ENCODE measurements at places on chromosomes 5 and 9.

- no peak for DNase-seq
These were observed 56.5 kb upstream of the CDKN2B start for GRCh38 chr9:22065431-22066200.

- DNase-seq: no peak
These were observed 138.0 kb downstream of the ADAMTSL1 start for GRCh38 chr9:18611971-18612370.

DNA sequence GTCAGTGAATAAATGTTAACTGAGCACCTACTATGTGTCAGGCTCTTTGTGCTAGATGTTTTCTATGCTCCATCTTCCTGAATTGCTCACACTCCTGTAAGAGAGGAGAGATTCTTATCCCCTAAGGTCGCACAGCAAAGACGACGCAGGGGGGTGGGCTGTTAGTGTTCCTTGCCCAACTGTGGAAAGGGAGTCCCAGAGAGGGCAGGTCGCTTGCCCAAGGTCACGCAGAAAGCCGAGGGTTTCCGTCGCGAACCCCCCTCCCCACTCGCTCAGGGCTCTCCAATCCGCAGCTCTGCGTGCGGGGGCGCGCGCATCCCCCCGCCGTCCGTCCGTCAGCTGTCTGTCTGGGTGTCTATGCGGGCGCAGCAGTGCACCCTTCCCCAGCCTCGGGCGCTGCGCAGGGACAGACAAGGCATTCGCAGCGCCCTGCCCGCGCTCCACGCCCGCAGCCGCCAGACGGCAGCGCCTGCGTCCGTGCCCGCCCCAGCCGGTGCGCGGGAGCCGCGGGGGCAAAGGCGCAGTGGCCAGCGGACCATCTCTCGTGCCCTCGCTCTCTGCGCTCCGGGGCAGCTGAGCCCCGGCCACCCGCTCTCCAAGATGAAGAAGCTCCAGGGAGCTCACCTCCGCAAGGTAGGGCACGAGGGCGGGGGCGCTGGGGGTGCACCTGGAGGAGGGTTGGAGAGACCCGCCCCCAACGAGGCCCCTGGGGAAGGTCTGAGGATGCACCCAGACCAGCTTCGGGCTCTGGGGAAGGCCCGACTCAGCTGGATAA, at the start of gene SLC6A7:
SLC6A7 (plus strand) TSS at position 335 of the 775 bp plus-strand sequence; CDS start at position 601, 266 bp downstream.
- no peak for DNase-seq

DNA sequence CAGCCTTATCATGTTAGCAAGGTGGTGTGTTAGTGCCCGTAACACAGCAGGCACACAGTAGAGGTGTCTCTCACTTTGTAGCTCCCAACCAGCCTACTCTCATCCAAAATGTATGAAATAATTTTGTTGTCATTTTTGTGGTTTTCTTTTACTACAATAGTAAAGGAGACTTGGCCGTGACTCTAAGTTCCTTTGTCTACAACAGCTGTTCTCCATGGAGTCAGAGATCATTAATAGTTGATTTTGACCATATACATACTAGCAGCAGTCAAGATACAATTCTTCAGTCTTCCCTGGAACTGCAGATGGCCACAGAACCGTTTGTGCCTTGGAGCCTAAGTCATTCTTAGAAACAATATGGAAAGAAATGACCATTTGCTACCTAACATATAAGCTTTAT, 567.1 kb downstream of the TLR4 start:
- DNase-seq: no peak

DNA sequence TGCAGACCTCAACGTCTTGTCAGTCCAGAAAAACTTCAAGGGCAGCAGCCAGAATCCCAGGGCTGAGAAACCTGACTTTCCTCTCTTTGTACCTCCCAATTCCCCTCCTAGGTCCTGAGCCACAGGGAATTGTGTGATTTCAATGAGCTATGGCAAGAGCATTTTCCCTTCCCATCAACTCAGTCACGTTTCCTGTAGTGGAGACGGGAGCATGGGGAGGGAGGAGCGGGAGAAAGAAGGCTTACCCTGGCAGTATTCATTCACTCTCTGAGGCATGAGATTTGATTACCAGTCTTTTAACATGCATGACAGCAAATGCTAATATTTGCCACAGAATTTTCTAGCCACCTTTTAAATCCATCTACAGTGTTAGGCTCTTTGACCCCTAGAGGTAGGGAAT, 109.4 kb upstream of the TBCA start:
- DNase-seq: no peak

- no peak for DNase-seq
These were observed 53.0 kb upstream of the CNTLN start for GRCh38 chr9:17081814-17082213.

- DNase-seq: no peak
These were observed 2.5 kb upstream of the NEUROG1 start for GRCh38 chr5:135538261-135538660.

DNA sequence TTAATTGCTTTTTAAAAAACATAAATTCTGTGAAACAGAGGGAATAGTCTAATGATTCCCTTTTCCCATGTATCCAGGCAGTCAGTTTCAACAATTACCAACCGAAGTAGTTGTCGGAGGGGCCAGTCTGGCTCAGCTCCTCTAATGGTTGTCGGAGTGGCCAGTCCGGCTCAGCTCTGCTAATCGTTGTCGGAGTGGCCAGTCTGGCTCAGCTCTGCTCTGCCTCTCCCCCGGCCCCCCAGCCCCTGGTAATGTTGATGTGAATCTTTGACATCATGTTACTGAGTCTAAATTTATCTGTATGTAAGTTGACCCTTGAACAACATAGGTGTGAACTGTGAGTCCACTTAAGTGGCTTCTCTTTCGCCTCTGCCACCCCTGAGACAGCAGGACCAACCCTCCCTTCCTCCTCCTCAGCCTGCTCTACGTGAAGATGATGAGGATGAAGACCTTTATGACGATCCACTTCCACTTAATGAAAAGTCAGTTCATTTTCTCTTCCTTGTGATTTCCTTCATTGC, 9.4 kb downstream of the NDUFS6 start:
- no peak for DNase-seq

DNA sequence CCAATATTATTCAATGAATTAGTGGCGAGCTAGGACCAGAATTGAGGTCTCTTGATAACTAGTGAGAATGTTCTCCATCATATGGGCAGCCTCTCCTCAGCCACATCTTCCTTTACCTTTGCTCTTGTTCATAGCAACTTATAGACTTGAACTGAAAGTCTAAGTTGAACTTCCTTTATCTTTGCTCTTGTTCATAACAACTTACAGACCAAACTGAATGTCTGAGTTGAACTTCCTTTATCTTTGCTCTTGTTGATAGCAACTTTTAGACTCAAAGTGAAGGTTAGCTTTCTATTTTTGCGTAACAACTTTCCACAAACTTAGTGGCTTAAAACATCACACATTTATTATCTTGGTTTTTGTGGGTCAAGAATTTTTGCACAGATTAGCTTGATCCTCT, 146.4 kb upstream of the C9orf72 start:
- no peak for DNase-seq

DNA sequence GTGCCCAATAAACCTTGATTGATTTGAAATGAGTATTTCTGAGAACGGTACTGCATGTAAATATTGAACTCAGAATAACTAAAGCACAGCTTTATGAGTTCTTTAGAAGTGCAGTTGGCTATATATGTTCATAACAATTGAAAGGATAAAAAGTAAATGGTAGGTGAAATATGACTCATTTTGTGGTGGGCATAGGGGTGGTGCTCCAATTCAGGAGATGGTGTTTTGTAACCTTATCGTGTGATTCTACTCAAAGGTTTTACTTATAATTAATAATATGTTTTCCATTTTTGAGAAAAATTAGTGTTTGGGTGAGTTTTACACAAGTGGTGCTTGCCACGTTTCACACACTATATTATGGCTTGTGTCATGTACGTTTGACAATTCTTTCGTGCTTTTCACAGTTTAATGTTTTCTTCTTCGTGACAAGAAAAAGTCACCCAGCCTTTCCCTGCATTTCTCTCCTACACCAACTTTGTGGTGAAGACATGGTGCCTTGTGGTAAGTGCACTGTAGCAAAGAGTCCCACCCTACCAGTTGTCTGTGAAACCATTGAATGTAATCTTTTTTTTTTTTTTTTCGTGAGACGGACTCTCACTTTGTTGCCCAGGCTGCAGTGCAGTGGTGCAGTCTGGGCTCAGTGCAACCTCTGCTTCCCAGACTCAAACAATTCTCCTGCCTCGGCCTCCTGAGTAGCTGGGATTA, 492.5 kb upstream of the SGCD start:
- no peak for DNase-seq

GRCh38 chr5:156396830-156397081, 69.8 kb downstream of the SGCD start:
- no peak for DNase-seq

- DNase-seq: no peak
These were observed 3.3 kb upstream of the LSM11 start for GRCh38 chr5:157740229-157740610.

- DNase-seq: no peak
These were observed 478.9 kb upstream of the NMUR2 start for GRCh38 chr5:152884006-152884405.

DNA sequence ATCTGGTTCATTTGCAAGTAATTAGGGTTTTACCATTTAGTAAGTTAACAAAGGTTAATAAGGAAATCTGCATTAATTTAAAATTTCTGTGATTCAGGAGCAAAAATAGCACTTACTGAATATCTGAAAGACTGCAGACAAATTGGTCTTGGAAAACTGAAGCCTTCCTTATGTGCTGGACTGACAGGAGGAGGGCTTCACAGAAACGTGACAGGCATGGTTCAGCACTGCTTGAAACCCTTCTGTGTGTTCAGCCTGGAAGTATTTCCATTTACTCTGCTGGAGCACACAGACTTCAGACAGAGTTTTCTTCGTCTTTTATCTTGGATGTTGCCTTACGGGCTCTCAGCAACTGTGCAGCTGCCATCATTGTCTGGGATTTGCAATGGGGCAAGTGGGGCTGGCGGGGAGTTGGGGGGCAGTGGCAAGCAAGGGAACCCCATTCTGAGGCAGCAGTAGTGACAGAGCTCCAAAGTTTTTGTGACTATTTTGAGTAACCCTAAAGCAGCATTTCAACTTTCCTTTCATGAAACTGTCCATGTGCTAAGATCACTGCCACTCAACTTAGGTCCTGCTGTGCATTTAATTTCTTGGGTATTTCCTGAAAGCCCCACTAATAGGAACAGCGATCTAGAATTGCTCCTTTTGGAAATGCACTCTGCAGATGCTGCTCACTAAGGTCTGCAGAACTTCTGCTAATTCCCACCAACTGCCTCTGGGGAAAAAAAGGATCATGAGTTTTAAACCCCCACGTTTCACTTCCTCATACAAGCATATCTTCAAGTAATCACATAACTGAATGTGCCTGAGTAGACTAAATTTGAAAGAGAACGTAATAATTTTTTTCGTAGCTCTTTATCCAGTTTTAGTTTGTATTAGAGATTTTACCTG, 56.6 kb downstream of the KCNN2 start:
- DNase-seq: no peak

DNA sequence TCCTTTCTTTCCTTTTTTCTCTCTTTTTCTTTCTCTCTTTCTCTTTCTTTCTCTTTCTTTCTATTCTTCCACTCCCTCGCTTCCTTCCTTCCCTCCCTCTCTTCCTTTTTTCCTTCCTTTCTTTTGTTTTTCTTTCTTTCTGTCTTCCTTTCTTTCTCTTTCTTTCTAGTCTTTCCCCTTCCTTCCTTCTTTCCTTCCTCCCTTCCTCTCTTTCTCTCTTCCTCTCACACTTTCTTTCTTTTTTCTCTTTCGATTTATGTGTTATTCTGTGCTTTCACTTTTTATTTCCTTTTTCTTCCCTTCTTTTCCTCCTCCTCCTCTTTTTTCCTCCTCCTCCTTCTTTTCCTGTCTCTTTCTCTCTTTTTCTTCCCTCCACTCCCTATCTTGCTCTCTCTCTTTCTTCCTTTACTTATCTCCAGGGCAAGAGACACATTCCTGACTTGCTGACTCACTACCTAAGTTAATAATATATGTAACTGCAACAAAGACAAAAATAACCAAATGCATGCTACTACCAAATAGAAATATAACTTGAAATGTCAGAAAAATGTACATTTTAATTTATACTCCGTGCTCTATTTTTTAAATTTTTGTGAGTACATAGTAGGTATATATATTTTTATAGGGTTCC, 445.5 kb downstream of the GABRG2 start:
- no peak for DNase-seq

DNA sequence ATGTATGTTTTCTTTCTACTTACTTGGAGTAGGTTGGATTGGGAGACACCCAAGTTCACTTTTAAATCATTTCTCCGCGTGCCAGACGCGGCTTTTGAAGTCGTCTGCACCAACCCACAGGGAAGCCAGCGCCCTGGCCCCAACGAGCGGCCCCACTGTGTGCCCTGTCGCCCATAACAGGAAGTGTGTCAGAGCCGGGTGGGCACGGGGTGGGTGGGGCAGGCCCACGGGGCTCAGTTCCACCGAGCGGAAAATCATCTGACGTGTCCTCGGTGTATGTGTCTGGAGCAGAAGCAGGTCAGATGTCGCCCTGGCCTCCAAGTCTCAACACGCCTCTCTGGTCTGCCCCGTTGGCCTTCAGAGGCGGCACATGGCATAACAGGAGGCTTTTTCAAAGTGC, 22.7 kb upstream of the SMIM23 start:
- no peak for DNase-seq

- no peak for DNase-seq
These were observed 43.6 kb upstream of the FBXW11 start for GRCh38 chr5:172050080-172050479.

GRCh38 chr9:101832486-101832885, 94.0 kb upstream of the GRIN3A start:
- no peak for DNase-seq

GRCh38 chr9:68798423-68798822, 93.4 kb downstream of the PIP5K1B start:
- DNase-seq: no peak

DNA sequence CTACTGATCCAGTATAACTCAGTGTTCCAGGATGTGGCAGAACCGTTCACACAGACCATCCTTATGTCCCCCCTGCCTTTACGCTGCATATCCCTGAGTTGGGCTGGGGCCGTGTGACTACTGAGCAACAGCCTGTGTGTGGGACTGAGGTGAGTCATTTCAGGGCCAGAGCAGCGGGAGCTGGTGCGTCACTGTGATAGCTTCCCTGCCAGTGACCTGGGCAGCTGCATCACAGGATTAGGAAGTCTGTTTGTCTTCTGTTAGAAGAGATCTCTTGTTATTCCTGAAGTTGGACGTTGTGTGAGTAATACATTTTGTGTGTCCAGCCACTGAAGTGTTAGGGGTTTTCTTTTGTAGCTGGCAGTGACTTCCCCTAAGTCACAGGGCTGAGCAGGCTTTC, 35.6 kb downstream of the TPPP start:
- DNase-seq: no peak

All from activated CD8-positive, alpha-beta memory T cell treated with anti-CD3 and anti-CD28 coated beads for 4 hours (primary cell).